Spinal cord (tissue), 10 donors: ENCODE measurements at places on chromosomes 6 and 20.

DNA sequence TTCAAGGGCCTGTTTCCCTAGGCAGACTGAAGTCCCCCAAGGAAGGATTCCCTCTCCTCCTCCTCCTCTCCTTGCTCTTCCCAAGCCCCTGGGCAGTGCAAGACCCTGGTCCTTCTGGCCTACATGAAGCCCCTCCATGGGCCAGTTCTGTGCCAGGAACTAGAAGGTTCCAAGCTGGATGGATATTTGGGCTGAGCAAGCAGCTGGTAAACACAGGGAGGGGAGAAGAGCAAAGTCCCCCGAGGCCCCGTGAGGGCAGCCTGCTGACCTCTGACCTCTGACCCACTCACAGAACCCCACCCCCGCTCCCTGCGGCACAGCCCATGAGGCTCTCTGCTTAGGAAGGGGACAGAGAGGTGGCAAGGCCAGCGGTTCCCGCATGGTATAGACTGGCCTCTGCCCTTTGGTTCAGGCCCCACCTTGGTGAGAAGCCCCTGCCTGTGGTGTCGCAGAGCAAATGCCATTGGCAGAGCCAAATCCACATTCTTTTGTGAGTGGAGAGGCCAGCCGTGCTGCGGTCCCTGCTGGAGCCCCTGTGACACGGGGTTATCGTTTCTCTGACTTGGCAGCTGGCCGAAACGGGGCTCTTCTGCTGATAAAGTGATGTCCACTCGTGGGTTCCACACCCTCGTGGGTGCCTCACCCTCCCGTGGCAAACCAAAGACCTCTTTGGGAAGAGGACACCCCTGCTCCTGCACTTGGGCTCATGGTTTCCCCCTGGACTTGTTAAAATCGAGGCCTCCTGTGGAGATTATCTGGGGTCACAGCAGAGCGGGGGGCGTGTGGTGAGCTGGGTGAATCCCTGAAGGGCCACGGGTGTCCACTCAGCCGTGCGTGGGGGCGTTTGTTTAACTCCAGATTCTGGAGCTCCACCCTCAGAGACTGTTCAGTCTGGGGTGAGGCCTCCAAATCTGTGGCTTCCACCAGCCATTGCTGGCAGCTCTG is 2.1 kb upstream of the CHRNA4 start:
- DNase-seq, result no peak

DNA sequence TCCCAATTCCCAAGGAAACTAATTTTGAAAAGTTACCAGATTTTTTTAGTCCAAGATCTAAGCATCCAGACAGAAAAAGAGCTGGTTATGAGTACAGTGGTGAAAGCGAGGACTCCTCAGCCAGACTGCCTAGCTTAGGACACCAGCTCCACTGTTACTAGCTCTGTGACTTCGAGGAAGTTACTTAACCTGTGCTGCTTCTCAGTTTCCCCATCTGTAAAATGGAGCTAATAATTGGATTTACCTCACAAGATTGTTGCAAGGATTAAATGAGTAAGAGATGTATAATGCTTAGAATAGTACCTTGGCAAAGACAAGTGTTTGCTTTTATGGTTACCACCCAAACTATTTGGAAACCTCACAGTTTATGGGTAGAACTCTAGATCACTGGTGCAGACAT is 1.1 kb downstream of the NT5DC1 start:
- no peak for DNase-seq

DNA sequence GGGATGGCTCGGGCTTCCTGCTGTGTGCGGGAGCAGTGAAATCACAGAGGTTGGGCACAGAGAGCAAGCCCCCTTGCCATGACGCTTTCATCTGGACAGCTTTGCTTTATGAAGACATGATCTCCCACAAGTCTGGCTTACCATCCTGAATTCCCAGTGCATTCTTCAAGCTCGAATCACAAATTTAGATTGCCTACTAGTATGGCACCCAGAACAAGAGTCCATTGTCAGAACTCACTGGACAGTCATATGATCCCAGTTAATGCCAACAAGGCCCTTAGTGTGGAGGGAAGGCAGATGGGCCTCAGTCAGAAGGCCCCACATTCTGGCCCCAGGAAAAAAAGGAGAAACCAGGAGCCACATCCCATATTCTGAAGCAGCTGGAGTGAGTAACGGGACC is 147.3 kb upstream of the FOXQ1 start:
- DNase-seq, result no peak

GRCh38 chr20:46648903-46649649 is 2.2 kb downstream of the SLC13A3 start:
- no peak for DNase-seq

DNA sequence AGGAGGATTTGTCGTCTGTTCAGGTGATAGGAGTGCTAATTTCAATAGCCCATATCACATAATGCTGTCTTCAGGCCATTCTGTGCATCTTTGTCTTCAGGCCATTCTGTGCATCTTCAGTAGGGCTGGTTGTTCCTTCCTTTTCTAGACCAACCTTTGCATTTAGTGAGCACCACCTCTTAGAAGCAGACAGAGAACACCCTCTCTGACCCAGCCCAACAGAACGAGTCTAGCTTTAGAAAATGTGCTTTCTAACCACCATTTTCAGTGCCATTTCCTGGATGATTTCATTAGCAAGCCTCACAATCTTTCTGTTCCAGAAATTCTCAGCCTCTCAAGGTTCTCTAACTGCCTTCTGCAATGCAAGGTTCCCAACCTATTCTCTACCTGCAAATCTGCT is 215.3 kb upstream of the KCNQ5 start:
- DNase-seq, result no peak

GRCh38 chr6:120534954-120535353 is 799.3 kb downstream of the TBC1D32 start:
- no peak for DNase-seq

GRCh38 chr6:8539453-8539852 is 104.1 kb upstream of the SLC35B3 start:
- DNase-seq, result no peak

GRCh38 chr6:45537539-45537938 is 159.8 kb upstream of the SUPT3H start:
- no peak for DNase-seq

DNA sequence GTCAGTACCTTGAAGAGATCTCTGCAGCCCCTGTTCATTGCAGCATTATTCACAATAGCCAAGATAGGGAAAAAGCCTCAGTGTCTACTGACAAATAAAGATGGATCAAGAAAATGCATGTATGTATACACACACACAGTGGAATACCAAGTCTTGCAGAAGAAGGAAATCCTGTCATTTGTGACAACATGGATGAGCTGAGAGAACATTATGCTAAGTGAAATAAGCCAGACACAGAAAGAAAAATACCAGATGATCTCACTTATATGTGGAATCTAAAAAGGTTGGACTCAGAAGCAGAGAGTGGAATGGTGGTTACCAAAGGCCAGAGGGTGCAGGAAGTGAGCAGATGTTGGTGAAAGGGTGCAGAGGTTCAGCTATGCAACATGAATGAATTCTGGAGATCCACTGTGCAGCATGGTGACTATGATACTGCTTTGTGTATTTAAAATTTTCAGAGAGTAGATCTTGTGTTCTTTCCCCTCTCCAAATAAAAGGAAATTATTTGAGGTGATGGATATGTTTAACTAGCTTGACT is 11.0 kb upstream of the SLC22A1 start:
- DNase-seq, result no peak

GRCh38 chr6:106642476-106642875 is 13.1 kb downstream of the QRSL1 start:
- DNase-seq, result no peak

- no peak for DNase-seq
These were observed 155.5 kb upstream of the RNF24 start for GRCh38 chr20:4170621-4171537.

DNA sequence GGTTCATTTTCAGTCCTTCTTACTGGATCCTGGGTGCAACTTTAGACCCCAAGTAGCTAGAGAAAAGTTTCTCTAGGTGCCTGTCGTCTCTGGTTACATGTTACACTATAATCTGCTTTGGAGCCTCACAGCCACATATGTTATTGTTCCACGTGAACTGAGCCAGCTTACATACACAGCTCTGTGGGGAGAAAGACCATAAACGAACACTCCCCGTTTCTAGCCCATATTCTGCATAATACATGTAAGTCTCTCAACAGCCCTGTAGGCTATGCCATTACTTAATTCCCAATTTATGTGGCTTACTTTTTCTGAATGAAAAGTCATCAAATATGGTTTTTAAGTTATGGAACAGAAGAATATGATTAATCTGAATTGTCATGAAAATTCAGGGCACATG is 233.8 kb downstream of the BCKDHB start:
- no peak for DNase-seq

- DNase-seq, result no peak
These were observed 60.7 kb upstream of the BTN3A2 start for GRCh38 chr6:26304213-26304796.

DNA sequence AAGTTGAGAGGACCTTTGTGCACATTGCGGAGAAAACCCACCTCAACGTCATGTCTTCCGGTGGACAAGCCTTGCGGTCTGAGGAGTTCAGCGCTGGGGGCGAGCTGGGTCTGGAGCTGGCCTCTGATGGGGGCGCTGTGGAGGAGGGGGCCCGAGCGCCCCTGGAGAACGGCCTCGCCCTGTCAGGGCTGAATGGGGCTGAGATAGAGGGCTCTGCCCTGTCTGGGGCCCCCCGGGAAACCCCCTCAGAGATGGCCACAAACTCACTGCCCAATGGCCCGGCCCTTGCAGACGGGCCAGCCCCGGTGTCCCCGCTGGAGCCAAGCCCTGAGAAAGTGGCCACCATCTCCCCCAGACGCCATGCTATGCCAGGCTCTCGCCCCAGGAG is 14.6 kb upstream of the SLC22A7 start:
- DNase-seq, result no peak

DNA sequence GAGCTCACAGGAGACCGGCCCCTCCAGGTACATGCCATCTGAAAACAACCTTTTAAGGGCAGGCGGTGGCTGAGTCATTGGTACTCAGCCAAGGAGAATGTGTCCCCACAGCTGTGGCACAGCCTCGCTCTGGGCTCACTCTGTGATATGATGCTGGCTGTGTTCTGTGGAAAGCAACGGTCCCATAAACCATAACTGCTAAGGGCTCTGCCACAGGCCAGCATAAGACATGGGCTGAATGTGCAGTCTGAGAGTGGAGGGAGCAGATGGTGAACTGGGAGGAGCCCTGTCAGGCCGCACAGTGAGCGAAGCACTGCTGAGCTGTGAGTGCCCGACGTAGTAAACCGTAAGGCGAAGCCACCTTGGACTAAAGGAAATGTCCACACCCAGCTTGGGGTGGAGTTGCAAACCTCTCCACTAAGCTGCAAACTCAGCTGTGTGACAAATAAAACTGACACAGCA is 375.8 kb downstream of the THBS2 start:
- DNase-seq, result no peak

DNA sequence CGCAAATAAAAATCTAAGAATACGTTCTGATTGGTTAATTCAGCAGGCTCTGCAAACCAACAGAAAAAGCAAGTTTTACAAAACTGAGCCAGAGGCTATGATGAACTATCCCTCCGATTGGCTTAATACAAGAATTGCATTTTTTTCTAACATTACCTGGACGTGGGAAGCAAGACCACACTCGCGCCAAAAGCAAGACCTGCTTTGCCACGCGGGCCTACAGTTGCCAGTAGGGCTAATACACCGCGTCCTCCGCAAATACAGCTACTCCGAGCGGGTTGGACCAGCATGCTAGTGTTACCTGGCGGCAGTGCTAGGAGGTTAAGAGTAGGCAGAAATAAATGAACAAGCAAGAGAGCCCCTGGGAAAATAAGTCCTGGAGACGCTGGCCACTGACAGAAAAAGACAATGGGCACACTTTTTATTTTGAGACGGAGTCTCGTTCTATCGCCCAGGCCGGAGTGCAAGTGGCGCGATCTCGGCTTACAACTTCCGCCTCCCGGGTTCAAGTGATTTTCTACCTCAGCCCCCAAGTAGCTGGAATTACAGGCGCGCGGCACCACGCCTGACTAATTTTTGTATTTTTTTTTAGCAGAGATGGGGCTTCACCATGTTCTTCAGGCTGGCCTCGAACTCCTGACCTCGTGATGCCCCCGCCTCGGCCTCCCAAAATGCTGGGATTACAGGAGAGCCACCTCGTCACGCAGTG is 131.9 kb upstream of the BTN3A2 start:
- DNase-seq, result no peak

DNA sequence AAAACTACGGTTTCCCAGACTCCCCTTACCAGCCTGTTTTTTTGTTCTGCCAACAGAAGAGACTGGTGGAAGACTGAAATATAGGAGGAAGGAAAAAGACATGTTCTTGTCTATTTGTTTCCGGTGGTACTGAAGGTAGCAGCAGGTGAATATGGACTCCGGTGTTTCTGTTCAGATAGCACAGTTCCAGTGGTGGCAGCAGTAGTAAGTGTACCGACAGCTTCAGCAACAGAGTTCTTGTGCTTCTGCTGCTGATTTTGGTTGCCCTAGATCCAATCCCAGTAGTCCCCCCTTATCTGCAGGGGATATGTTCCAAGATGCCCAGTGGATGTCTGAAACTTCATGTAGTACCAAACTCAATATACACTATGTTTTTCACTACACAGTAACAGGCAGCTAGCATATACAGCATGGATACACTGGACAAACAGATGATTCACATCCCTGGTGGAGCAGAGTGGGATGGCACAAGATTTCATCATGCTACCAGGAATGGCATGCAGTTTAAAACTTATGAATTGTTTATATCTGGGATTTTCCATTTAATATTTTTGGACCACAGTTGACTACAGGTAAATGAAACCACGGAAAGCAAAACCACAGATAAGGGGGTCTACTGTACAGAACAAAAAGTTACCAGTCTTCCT is 301.8 kb downstream of the BTBD9 start:
- DNase-seq, result no peak
